ENCODE measurements at places on chromosomes 3 and 15.

DNA sequence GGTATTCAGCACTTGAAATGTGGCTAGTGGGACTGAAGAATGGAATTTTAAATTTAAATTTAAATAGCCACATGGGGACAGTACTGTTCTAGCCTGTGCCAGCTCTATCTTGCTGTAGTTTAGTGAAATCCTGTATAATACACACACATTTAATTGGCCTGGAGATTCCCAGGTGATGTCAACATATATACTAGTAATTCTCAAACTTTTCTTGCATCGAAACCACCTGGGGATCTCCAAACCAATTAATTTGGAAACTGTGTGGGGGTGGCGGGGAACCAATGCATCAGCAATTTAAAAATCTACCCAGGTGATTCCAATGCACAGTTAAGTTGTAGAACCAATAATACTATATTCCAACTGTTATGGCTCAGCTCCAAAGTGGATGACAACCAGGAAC is 228.9 kb upstream of the MRPL3 start:
- no peak for DNase-seq

- no peak for DNase-seq
These were observed 70.5 kb upstream of the ATP2C1 start for GRCh38 chr3:130823241-130823884.

GRCh38 chr3:186965141-186965879 is 35.0 kb downstream of the ST6GAL1 start:
- DNase-seq, result no peak

DNA sequence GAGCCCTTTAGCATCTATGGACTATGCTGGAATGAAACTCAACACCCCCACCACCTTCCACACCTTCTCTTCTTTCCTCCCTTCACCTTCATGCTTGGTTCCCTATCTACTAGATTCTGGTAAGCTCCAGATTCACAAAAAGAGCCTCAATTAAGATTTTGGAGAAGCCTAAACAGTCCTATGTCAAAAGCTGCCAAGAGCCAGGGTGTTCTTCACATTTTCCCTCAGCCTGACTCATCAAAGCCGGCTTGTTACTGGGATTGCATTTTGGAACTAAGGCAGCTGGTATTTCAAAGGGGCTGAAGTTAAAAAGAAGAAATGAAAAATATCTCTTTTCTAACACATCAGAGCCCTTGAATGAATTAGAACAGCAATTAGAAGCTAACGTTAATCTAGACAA is 247.7 kb downstream of the MYRIP start:
- no peak for DNase-seq

DNA sequence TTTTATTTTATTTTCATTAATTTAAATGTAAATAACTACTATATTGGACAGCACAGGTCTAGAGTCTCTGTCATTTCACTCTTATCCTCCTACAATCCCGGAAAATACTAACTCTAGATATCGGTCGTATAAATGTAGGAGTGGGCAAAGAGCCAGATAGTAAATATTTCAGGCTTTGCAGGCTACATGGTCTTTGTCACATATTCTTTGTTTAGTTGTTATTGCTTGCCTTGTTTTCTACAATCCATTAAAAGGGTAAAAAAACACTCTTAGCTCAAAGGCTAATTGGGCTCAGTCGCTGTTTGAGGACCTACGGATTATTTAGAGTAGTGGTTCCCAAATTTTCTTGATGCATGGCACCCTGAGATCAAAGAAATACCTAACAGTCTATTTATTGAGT is 1.7 kb downstream of the KNL1 start:
- DNase-seq, result no peak
